ENCODE measurements at places on chromosomes 5 and 9. TPM values are rescaled to one million over a fixed set of nuclear protein-coding genes. Genes with fewer than 3 reads are reported as not detected.

Gene DBH
- not detected for total RNA-seq

Gene CARTPT
- not detected for total RNA-seq

Gene CAAP1
- total RNA-seq: 15.8 TPM

Gene BTNL9
- 0.11 TPM for total RNA-seq

Gene TTLL11
- 2.7 TPM for total RNA-seq

Gene NUTM2G
- total RNA-seq: not detected

Gene GARIN3
- not detected for total RNA-seq

Gene SYNPO
- 7.7 TPM for total RNA-seq

Gene XRCC4
- 4.2 TPM for total RNA-seq

Gene GLDC
- 4.3 TPM for total RNA-seq

Gene MYORG
- 1.2 TPM for total RNA-seq

Gene NFIB
- 199 TPM for total RNA-seq

Gene ARHGEF28
- total RNA-seq: 52.0 TPM

Gene SLC25A2
- total RNA-seq: 0.09 TPM

Gene ARL14EPL
- 0.17 TPM for total RNA-seq

Gene DPYSL3
- 18.3 TPM for total RNA-seq

Gene NME5
- total RNA-seq: 2.3 TPM

Gene ROPN1L
- 3.0 TPM for total RNA-seq

Gene LCN9
- total RNA-seq: not detected

Gene MYMK
- not detected for total RNA-seq

Gene KDM4C
- total RNA-seq: 21.3 TPM

Gene LECT2
- total RNA-seq: not detected

Gene TAS2R1
- not detected for total RNA-seq

Gene ERGIC1
- 58.6 TPM for total RNA-seq

Gene MELK
- total RNA-seq: 5.7 TPM

Gene NEURL1B
- 0.11 TPM for total RNA-seq

Gene FTMT
- not detected for total RNA-seq

Gene MCTP1
- total RNA-seq: 43.4 TPM

Gene PCDHGA4
- total RNA-seq: 2.6 TPM

Gene UNC5A
- 0.26 TPM for total RNA-seq

Gene PRRX2
- total RNA-seq: 0.17 TPM

Gene GABRA6
- total RNA-seq: not detected

Gene ASS1
- 2.0 TPM for total RNA-seq

Gene POU4F3
- under 0.01 TPM for total RNA-seq

Gene HACD4
- total RNA-seq: under 0.01 TPM

Gene DND1
- 0.09 TPM for total RNA-seq

Measured in dermis lymphatic vessel endothelial cell (primary cell).